Activated CD8-positive, alpha-beta memory T cell treated with anti-CD3 and anti-CD28 coated beads for 36 hours (primary cell): ENCODE measurements at places on chromosomes 11 and 22. TPM values are rescaled to one million over a fixed set of nuclear protein-coding genes. Genes with fewer than 3 reads are reported as not detected.

The FDXACB1 gene
- 11.8 TPM for total RNA-seq

The LRRC32 gene
- 4.5 TPM for total RNA-seq

The ROM1 gene
- total RNA-seq: 3.0 TPM

The MMP13 gene
- not detected for total RNA-seq

The SLCO2B1 gene
- total RNA-seq: not detected
